ENCODE measurements at places on chromosomes 3 and 15. TPM values are rescaled to one million over a fixed set of nuclear protein-coding genes. Genes with fewer than 3 reads are reported as not detected.

SAMD7 gene
- total RNA-seq, result not detected

TNFAIP8L3 gene
- total RNA-seq, result 4.0 TPM

SPTBN5 gene
- 2.0 TPM for total RNA-seq

DNA sequence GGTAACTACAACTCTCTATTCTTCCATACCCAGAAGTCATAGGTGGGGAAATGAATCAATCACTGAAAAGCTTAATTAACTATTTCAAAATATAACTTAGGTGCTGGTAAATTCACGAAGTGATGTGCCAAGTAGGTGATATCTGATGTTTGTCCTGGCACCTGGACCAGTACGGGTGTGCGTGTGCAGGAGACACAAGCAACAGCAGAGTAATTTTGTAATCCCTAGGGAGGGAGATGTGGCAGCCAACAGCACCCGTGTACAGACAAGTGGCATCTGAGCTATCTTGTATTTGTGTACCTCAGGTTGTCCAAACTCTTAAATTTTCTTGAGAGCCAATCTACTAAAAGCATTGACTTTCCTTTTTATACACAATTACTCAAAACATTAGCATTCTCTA lies 22.8 kb downstream of the USF3 start:
- no peak for DNase-seq

- DNase-seq, result no peak
Measured at GRCh38 chr3:156175570-156175969, 55.2 kb downstream of the KCNAB1 start.

GRCh38 chr3:168124791-168125190 lies 29.1 kb upstream of the GOLIM4 start:
- DNase-seq, result no peak

- no peak for DNase-seq
Measured at GRCh38 chr15:40948706-40949473, 4.4 kb upstream of the CHAC1 start.

- DNase-seq, result no peak
Measured at GRCh38 chr3:17639765-17640164, 102.7 kb downstream of the TBC1D5 start.

DNA sequence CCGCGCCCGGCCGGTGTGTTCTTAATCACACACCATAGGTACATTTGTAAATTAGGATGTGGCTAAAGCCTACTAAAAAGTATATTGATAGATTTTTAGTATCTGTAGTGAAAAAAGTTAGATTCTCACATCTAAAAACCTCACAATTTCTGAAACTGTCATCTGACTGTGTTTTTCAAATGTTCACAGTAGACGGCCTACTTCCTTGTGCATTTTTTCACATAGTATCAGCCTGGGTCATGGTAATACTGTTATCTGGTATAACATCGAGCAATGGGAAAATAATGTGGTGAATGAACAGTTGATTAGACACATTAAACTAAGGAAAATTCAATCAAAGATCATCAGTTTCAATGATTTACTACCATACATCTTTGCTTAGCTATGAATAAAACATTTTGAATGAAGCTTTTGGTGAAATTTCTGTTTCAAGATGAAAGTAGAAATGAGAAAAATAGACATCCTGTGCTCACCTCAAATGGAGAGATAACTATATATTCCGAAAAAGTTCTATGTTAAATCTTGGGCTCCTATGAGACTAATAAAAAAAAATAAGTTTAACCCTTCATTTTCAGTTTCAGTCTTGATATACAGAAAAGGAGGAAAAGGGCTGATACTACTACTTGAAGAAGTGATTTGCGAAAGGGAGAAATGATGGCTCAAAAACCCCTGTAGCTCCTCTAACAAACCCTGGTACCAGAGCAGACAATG lies 262.7 kb downstream of the ZBTB20 start:
- DNase-seq, result no peak

GRCh38 chr3:193780810-193781478 lies 187.9 kb downstream of the OPA1 start:
- DNase-seq, result peak; percentile 71

Measured in breast epithelium (tissue), 4 donors.